ENCODE measurements at places on chromosomes 1 and 21.
A peak's percentile ranks its signal among the peaks of the same experiment; 100 is the strongest.

GRCh38 chr1:208013210-208013609 lies 102.3 kb upstream of the CD34 start:
- no peak for DNase-seq

DNA sequence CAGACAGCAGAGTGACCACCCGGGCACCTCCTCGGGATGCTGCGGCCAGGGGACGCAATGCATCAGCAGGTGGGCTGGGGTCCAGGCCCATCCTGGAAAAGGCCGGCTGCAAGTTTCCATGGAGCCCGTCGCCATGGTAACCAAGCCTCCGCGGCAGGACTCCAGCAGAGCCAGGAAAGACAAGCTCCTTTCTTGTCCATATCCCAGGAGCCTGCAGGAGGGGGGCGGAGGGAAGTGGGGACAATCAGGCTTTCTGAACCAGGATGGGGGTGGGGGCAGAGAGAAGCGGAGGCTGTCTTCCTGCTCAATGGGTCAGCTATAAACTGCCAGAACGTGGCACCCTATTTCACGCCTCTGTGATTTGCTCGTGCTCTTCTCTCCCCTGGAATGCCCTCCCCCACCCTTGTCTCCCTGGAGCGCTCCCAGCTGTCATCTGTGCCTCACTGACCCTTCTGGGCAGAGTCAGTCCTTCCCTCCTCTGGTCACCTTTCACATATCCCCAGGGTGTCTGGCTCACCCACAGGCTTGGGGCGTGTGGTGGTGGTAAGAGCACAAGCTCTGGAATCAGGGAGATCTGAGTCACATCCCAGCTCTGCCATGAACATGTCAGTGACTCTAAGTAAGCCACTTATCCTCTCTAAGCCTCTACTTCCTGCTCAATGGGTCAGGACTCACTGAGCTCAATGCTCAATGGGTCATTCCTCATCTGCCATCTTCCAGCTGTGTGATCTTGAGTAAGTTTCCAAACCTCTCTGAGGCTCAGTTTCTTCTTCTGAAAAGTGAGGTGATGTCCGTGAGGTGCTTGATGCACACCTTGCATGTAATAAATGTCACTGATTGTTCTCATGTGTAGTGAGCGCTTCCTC lies 58.9 kb upstream of the LAPTM5 start:
- DNase-seq = peak; percentile 89

GRCh38 chr1:93821423-93822144 lies 57.4 kb downstream of the DNTTIP2 start:
- DNase-seq = no peak

DNA sequence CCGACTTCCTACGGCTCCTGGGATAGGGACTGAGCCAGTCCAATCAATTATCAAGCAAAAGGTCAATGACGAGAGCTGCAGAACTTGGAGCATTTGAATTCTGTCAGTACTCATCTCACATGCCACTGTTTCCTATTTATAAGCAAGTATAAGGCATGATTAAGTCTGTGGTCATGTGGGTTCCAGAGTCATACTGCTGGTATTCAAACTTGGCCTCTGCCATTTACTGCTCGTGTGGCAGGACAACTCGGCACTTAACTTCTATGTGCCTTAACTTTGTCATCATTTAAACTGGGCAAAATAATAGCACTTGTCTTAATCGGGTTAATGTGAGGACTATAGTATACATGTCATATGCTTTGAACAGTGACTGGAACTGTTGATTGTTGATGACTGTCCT lies 44.9 kb upstream of the TNFSF18 start:
- DNase-seq = peak; percentile 9

- no peak for DNase-seq
Measured at GRCh38 chr1:196607981-196608380, 259 bp downstream of the KCNT2 start.

- DNase-seq = no peak
Measured at GRCh38 chr1:2229037-2229864, 1.1 kb downstream of the SKI start.

DNA sequence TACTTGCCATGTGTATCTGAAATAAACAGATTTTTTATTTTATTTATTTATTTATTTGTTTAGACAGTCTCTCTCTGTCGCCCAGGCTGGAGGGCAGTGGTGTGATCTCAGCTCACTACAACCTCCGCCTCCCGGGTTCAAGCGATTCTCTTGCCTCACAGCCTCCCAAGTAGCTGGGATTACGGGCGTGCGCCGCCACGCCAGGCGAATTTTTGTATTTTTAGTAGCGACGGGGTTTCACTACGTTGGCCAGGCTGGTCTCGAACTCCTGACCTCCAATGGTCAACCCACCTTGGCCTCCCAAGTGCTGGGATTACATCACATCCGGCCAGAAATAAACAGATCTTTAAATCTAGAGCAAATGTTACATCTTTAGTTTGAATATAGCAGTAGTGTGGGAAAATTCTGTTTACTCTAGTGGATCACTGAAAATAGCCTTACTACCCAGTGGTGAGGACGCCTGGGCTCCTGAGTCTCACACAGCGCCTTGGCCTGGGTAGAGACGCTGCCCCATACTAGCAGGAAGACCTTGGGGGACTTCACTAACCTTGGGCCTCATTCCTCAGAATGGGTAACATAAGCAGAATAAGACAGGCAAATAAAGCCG lies 709 bp downstream of the GART start:
- no peak for DNase-seq

DNA sequence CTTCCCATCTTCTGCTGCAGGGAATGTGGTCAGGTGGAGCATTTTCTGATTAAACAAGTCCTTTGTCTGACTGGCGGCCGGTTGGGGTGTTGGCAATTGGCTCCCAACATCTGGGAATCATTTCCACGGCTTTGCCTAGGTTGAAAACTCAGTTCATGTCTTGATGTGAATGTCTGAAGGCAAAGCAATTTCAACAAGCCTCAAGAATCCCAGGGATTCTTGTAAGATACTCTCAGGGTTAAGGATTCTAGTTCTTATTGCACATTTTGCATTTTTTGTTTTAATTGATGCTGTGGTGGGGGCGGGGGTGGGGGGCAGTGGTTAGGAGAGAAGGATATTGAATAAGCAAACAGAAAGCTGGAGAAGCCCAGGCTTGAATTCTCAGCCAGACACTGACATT lies 273.9 kb downstream of the KIF26B start:
- DNase-seq = no peak

Measured in H54 (cell line).